Pulmonary artery endothelial cell (primary cell): ENCODE measurements at places on chromosomes 7 and 10. TPM values are rescaled to one million over a fixed set of nuclear protein-coding genes. Genes with fewer than 3 reads are reported as not detected.

DNAJB9 gene
- 28.8 and 53.6 TPM in 2 replicates for total RNA-seq

- no peak for DNase-seq
Measured at GRCh38 chr10:79239275-79239779, 107.9 kb upstream of the PPIF start.

ZNF425 gene
- total RNA-seq, result 0.73 and 1.7 TPM in 2 replicates

- no peak for DNase-seq
Measured at GRCh38 chr10:52353960-52354394, 39.9 kb downstream of the DKK1 start.

- DNase-seq, result no peak
Measured at GRCh38 chr10:64518456-64518855, 997.3 kb downstream of the REEP3 start.
